ENCODE measurements at places on chromosomes 2 and 18.

- DNase-seq = no peak
Observed at GRCh38 chr2:103898561-103898960, 955.4 kb upstream of the POU3F3 start.

DNA sequence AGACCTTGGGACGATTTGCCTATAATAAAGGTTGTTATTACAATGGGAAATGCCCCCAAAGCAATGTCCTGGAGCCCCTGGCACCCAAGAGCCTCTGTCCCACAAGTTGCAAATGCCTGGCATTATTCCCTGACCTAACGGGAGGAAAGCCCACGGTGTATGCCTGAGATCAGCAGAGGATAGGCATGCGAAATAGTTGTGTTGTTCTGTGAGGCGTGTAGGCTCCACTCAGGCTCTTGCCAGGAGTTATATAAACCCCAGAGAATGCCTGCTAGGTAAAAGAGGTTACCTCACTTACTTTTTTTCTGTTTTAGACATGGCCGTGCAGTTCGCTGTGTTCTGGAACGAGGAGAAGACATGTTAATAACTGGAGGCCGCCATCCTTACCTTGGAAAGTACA lies 52.1 kb downstream of the AOX1 start:
- no peak for DNase-seq

DNA sequence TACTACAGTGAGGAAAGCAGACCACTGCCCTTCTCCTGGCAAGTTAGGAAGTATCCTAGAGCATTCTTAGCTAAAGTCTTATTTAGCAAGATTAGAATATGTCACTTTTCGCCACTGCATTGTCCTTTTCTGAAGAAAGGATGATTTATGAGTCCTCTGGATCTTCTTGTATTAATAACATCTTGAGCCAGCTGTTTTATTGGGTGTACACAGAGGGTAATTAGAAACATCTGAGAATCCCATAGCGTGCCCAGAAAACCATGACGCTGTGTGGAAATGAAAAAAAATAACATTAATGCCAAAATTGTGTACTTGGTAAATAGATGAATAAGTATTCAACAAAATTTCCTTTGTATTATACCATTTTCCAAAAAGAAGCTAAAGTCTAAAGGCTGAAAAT lies 198.7 kb downstream of the LTBP1 start:
- no peak for DNase-seq

DNA sequence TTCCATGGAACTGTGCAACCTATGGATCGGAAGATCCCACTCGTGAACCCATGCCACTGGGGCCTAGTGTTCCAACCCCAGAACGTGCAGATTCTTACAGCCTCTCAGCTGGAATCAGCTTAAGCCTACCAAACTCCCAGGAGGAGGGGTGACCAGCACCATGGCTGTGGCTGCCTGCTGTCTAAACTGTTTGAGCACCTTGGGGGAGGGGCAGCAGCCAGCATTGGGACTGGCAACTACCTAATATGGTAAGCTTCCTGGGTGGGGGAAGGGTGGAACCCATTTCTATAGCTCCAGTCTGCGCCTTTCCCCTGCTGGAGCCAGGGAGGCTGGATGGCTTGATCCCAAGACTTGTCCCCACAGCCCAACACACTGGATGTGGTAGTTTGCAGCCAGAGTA lies 10.7 kb upstream of the POLE4 start:
- DNase-seq = no peak

DNA sequence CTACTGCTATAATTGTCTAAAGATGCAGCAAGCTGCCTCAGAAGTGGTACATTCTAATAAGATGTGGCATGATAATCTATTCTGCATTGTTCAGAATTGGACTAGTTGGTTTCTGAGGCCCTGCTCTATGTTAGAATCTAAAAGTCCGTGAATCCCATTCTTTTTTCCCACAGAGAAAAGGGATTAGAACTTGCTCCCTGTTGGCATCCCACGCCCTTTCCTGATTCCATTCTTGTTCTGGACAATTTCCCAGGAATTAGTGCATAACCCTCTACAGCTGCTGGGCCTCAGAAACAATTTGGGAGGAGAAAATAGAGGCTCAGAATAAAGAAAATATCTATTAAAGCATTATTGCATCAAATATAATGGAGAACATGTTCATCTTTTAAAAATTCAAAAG lies 282.7 kb downstream of the NRXN1 start:
- no peak for DNase-seq
